Naive thymus-derived CD4-positive, alpha-beta T cell (primary cell): ENCODE measurements at places on chromosomes 7 and 10.

- no peak for DNase-seq
Observed at GRCh38 chr7:91181949-91182348, 82.3 kb upstream of the FZD1 start.

DNA sequence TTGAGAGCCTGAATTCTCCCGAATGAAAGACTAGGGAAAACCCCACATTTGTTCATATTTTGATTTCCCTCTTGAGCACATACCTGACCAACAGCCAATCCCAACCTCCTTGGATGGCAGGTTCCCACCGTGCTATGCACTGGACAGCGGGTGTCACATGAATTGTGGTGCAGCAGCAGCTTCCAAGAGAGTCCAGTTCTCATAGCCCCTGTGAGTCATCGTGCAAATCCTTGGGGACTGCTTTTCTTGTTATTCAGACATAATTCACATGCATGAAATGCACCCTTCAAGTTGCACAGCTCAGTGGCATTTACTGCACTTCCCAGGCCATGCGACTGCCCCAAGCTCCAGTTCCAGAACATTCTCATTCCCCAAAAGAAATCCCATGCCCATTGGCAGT lies 67.8 kb upstream of the PPP2R2D start:
- no peak for DNase-seq

DNA sequence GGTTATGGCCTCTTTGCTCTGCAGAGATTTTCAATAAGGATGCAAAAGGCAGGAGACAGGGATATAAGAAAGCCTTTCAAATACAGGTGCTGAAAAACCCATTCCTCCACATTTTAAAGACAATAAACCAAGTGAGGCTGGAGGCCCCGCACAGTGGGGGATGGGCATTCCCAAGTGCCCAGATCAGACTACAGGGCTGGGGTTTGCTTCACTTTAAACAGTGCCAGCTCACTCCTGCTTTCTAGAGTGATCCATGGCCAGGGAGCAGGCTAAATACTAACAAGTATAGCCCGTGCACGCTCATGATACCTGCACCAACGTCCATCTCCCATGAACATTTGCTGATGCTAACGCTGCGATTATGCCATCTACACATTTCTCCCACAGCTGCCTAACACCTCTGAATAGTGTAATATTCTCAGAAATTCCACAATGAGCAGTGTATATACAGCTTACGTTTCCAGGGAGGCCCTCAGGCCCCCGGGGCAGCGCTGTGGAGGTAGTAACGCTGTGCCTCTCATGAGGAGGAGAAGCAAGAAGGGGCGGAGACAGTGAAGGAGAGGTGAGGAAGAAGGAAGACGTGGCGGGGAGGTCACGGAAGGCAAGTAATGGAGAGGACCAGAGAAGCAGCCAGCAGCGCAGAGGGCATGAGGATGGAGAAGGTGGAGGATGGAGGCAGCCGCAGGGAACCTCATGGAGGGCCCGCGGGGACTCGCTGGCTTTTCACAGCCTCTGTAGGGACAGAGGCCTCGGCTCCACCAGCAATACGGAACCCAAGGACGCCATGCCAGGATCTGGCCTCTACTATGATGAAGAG lies 141.7 kb downstream of the USP6NL start:
- no peak for DNase-seq

GRCh38 chr7:43391518-43391917 lies 191.4 kb upstream of the STK17A start:
- DNase-seq = no peak

GRCh38 chr10:118669835-118670234 lies 74.4 kb upstream of the PRLHR start:
- no peak for DNase-seq

GRCh38 chr7:116670409-116671015 lies 1.5 kb upstream of the MET start:
- DNase-seq = no peak

GRCh38 chr7:68671046-68671445 lies 927.2 kb upstream of the AUTS2 start:
- DNase-seq = no peak

DNA sequence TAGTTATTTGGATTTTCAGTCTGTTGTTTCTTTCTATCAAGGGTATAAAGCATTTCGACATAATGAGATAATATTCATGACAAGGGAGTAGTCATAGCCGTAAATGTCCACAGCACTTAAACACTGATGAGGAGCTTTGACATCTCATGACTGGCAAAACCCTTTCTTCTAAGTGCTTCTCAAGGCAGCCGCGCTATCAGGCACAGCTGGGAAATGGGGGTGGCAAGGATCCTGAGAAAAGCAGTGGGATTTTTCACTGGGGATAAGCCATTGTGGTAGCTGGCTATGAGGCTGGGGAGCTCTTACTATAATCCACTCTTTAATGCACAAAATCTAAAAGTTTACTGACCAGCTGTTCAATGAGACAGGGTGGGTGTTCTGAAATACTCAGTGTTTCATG lies 493.2 kb upstream of the KLF6 start:
- DNase-seq = no peak

- DNase-seq = no peak
Observed at GRCh38 chr7:78301407-78301806, 502.8 kb downstream of the PHTF2 start.

DNA sequence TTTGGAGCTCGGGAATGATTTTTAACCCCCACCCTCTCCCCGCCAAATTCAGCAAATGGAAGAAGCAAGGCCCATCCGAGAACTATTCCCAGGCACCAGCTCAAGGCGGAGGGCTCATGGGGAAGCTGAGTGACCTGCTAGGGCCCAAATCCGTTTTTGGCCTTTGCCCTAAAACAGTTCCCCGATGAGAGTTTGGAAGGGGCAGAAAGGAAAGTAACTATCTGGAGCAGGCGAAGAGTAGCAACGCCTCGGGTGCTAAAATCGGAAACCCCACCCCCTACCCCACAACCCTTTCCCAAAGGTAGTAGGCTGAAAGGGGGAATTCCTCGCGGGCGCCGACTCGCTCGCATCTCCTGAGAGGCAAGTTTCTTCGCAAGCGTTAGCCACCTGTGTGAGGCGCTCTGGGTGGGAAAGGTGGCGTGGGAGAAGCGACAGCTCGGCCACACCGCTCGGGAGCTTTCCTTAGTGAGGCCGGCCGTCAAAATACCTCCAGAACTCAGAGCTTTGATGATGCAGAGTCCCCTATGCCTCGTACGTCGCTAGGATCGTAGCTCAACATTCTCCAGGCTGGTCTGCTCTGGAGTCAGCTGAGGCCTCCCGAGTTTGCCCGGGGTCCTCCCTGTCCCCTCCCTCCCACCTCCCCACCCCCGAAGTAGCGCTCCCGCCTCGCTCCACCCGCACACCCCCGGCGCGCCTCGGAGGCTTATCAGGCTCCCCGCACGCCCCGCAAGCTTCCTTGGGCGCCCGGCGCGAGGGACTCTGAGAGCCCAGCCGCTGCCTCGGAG lies 642 bp upstream of the PRKG1 start:
- no peak for DNase-seq

- DNase-seq = no peak
Observed at GRCh38 chr7:98810153-98810802, 59.5 kb downstream of the TMEM130 start.

- no peak for DNase-seq
Observed at GRCh38 chr10:113042868-113043267, 92.8 kb downstream of the TCF7L2 start.

DNA sequence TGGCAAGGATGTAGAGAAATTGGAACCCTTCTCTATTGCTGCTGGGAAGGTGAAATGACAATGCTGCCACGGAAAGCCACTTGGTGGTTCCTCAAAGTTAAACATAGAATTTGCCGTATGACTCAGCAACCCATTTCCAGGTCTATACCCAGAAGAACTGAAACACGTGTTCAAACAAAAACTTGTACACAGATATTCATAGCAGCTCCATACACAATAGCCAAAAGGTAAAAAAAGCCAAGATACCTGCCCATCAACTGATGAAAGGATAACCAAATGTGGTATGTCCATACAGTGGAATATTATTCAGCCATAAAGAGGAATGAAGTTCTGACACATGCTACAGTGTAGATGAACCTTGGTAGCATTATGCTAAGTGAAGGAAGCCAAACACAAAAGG lies 39.1 kb downstream of the LHPP start:
- DNase-seq = no peak

GRCh38 chr10:37489658-37490003 lies 364.2 kb downstream of the ANKRD30A start:
- DNase-seq = no peak

DNA sequence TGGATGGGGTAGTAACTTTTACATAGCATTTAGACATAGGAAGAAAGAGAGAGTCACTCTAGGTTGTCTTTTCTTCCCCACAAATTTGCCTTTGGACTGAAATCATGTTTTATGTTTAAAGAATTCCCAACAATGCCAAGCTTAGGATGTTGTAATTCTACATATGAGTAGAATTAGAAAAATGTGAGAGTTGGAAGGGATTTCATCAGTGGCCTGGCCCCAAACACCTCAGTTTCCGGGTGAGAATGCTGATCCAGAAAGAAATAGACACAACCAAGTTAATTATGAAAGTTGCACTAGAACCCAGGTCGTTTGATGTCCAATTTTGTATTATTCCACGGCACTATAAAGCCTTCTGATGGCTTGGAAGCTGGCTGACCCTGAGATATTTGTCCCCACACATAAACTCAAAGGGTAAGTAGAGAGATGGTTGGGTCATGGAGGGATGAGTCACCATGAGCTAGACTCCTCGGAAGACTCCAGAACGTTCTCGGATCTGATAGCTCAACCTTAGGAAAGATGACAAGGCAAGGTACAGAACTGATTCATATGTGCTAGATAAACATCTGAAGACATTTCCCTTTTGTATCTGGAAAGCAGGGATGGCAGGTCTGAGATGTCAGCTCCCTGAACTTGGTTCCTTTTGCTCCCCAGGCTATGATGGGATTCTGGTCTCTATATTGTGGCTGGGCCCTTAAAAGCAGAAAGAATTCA lies 48.8 kb upstream of the SLC35B4 start:
- DNase-seq = no peak
